ENCODE measurements at places on chromosomes 5 and 9.

GRCh38 chr5:42887575-42887974, 75.9 kb upstream of the SELENOP start:
- DNase-seq: no peak

DNA sequence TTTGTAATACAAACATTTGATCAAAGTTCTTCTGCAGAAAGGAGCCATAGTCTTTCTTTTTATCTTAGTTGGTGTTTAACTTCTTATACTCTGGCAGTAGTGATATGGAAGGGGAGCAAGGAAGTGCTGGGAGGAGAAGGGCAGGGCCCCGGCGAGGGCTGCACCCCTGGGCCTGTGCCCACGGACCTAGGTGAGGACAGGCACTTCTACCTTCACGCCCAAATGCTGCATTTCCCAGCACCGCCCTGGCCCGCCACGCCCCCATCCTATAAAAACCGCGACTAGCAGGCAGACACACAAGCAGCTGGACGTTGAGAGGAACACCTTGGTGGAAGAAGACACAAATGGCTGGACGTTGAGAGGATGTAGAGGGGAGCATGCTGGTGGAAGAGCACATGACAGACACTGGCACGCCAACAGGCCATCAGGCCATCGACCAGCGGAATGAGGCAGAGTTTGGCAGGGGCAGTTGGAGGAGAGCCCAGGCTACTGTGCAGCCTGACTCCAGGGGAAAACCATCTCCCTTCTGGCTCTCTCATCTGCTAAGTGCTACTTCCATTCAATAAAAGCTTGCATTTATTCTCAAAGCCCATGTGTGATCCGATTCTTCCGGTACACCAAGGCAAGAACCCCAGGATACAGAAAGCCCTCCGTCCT, 81.5 kb upstream of the C9orf72 start:
- DNase-seq: no peak

DNA sequence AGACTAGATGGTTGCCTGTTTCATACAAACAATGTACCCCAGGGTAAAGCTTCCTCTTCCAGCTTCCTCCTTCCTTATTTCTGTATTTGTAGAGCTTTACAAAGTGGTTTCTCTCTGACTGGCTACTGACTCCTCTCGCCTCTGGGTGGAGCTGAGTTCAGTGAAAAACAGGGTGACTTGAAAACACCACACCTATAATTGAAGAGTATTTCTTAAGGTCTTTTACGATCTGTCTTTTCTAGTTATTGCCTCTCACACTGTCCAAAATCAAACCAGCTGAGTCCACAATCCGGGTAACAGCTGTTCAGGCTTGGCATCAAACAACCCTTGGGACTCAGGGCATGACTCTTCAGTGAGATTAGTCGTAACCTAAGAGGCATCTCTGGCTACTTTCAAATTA, 200.4 kb downstream of the ARRDC3 start:
- DNase-seq: no peak

DNA sequence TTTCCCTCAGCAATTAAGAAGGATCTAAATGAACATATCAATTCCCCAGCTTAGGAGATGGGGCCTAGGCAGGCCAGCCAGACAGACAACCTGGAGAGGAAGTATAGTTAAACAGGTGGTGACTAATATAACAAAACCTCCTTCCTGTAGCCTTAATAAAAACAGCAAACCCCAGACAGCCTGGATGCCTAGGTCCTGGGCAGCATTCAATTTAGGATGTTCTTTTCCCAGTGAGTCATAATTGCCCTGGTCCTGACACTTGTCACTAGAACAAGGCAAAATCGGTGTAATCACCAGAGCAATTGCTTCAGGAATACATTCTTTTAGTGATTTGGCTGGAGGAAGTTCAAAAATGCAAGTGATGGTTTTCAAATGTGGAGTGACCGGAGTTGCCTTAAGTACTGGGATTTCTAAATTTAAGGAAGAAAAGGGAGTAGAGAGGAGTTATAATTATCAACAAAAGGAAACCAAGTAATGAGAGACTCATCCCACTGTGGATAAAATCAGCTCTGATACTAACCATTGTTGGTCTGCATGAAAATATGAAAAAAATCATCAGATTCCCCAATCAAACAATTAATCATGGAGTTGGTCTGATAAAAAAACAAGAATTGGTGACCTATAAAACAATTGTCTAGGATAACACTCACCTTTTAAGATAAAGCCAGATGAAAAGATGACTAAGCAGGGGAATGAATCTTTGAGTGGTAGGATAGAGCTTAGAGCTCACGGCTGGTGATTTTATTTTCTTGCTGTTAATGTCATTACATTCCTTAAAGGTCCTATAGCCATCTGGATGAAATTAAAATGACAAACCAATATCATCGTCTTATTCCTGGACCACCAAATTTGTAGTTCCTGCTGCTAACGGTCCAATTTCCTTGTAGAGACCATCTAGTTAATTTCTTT, 39.0 kb upstream of the TARS1 start:
- DNase-seq: peak; percentile 30

GRCh38 chr5:108381350-108381953, 446 bp downstream of the FBXL17 start:
- peak; percentile 17 for DNase-seq

GRCh38 chr5:172689801-172690200, 48.7 kb downstream of the NEURL1B start:
- no peak for DNase-seq

DNA sequence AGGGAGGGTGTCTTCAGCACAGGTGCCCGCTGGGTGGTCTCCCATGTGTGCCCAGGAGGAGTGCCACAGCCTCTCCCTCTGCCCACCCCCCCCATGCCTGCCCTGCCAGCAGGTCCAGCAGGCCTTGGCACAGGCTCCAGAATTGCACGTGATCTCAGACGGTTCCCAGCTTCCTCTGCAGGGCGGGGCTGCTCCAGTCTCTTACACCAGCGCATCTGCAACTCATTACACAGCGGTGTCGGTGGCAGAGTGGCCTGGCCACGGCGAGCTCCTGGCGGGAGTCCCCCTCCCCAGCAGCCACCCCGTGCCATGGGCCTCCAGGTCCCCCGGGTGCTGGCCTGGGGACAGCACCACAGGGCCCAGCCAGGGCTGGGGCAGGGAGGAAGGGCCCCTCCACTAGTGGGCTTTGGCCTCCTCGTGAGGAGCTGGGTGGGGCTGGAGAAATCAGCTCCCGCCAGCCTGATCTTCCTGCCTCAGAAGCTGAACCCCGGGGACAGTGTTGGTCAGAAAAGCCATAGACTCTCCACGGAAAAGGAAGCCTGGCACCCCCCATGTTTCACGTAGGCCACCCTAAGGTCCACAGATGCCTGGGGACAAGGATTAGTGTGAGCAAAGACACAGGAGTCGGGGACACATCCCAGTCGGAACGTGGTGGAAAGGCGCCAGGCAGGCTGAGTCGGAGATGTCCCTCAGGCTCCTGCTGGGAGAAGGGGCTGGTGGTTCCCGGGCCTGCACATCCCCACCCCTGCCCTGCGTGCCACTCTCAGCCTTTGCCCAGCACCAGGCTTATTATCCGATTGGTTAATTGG, 40.2 kb downstream of the RXRA start:
- DNase-seq: peak; percentile 97

GRCh38 chr9:32350682-32351081, 33.8 kb upstream of the ACO1 start:
- DNase-seq: no peak

- DNase-seq: no peak
These were observed 95.0 kb downstream of the MACIR start for GRCh38 chr5:103353581-103353980.

- no peak for DNase-seq
These were observed 205.6 kb downstream of the TAF11L14 start for GRCh38 chr5:17839848-17840247.

GRCh38 chr9:30677221-30677620, 1707.2 kb upstream of the ACO1 start:
- no peak for DNase-seq

GRCh38 chr5:135029477-135030122, 4.4 kb downstream of the PITX1 start:
- DNase-seq: no peak

DNA sequence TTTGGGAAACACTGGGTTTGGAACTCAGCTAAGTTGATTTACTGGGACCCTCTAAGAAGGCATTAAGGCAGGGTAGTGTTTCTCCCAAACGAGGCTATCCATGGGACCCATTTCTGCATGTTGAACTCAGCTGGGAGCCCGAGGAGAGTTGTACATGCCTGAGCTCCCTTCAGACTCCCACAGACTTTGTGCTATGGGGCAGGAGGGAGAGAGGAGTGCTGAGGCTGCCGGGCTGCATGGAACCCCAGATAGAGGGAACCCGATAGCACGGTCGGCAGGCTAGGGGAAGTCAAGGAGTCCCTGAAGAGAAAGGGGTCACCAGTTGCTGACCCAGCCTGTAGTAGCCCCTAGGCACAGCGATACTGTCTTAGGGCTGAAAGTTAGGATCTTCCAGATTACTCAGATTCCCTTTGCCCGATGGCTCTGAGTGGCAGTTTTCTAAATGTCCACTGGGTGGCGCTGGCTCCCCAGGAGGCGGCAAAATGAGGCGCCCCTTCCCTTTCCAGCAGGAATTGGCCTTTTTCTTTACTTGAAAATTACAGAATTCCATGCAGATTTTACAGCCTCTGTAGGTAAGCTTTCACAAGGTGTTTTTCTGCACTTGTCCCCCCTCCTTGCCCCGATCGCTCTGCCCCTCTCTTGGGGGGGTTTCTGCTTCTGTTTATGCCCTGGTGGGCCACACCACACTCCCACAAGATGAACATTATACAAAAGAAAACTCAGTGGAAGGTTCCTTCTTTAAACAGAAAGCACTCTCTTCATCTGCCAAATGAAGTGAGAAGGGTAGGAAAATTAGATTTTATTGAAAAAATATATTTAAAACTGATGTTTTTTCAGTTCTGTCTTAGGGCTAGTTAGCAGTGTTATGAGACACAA, 17.8 kb downstream of the NANS start:
- peak; percentile 80 for DNase-seq

- DNase-seq: no peak
These were observed 5.7 kb downstream of the C9orf43 start for GRCh38 chr9:113416149-113416721.

Data from H54 (cell line).